ENCODE measurements at places on chromosomes 2 and 18.

DNA sequence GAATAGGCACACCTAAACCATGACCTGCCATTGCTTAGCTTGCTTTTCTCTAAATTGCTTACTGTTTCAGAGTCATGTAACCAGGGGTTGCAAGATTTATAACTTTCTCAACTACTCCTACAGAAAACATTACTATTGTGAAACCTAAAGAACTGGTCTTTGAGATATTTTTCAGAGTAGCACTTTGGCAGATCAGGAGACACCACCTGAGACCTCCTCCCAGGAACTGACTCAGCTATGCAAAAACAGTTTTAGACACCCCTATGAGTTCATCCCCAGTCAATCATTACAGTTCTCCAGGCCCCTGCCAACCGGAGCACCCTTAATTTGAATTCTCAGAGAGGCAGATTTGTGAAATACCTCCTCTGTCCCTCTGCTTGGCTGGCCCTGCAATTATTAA, 80.3 kb downstream of the MBOAT2 start:
- no peak for DNase-seq

DNA sequence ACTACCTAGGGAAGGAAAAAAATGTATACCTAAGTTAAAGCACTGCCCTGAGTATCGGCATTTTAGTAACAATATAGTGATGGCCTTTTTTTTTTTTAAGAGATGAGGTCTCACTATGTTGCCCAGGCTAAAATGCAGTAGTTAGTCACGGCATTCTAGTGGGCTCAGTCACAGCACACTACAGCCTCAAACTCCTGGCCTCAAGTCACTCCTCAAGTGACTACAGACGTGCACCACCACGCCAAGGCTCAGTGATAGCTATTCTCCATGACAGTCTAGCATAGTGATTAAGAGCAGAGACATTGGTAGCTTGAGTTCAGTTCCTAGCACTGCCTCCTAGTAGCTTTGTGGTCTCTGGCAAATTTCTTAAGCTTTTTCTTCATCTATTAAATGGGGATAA, 27.6 kb downstream of the UBXN2A start:
- no peak for DNase-seq

- DNase-seq = no peak
Measured at GRCh38 chr2:126704434-126705160, 48.6 kb downstream of the GYPC start.

- DNase-seq = no peak
Measured at GRCh38 chr2:106977717-106978116, 91.8 kb upstream of the ST6GAL2 start.

- peak; percentile 20 for DNase-seq
Measured at GRCh38 chr2:33598561-33599174, 431 bp downstream of the FAM98A start.

DNA sequence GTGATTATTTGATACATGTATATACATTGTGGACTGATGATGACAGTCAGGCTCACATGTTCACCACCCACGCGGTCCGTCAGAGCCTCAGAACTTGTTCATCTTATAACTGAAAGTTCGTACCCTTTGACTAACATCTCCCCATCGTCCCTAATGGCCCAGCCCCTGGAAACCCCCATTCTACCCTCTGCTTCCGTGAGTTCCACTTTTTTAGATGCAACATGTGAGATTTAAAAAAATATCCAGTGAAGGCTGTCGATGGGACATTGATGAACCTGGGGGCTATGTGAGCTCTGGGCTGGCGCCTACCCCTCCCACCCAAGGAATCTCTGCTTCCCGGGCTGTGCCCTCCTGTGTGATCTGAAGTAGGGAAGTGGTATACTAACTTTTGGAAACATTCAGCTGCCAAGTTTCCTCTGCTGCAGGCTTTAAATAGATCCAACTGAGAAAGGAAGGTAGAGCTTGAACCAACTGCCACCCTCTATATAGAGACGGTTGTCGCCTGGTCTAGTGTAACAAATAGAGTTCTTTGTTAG, 163.8 kb downstream of the FAM210A start:
- no peak for DNase-seq

DNA sequence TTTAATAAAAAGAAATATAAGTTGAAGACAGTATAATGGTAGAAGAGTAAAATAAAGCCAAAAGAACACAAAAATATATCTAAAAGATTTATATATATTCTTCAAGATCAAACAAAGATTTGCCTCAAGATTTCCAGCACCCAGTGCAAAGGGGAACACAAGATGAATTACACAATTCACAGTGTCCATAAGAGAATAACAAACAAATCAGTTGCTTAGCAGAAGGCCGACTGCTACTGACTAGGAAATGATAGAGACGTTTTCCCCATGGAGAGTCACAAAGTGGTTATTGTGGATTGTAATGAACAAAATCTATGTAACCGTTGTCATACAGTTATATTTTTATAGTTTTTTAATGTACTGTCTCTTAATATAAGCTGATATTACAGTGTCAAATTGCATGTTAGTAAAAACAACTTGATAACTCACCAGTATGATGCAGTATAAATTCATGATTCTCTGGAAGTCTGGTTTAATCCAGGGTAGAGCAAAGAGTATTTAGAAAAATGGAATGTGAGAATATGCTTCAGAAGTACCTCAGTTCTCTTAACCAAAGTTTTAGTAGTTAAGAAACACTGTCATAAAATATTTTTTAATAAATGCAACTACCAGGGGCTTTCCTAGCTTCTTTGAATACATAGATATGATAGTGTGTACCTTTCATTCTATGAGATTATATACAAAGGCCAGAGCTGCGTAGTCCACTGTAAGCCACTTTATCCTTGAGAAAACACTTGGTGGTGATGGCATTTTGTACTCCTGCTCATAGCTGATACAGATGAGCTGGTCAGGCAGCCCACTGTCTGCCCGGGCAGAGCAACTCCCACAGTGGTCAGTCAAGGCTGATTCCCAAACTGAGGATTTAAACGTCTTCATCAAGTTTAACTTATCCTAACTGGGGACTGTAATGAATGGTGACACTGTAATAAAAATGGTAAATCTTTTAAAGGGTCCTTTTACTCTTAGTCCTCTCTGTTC, 180.5 kb upstream of the DTNA start:
- DNase-seq = no peak

- no peak for DNase-seq
Measured at GRCh38 chr2:21249367-21249766, 125.6 kb downstream of the TDRD15 start.

- no peak for DNase-seq
Measured at GRCh38 chr18:79971211-79971952, 6.9 kb downstream of the HSBP1L1 start.

GRCh38 chr2:16693854-16694253, 28.2 kb upstream of the CYRIA start:
- DNase-seq = no peak

- DNase-seq = no peak
Measured at GRCh38 chr2:12821656-12822055, 104.9 kb downstream of the TRIB2 start.

GRCh38 chr2:119293254-119293653, 69.6 kb downstream of the STEAP3 start:
- no peak for DNase-seq

DNA sequence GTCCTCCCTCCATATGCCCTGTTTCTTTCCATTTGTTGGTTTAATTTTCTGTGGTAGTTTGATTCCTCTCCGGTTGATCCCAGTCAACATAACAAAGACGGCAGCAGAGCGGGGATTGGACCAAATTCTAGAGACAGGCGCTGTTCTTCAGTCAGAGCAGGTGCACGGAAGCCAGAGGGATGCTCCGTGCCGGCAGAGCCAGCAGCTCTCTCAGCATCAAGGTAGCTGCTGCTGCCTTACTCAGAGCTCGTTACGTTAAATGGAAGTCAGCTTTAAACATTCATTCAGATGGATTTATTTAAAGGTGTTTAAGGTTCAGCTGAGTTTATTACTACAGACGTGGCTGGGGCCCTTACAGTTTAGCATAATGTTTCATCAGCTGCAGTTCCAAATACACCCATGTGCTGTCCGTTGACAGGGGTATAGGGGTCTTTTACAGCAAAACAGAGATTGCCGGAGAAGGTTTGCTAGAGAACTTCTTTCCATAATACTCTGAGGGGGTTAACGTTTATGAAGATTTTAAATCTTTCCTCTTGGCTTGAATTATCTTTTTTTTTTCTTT, 497.2 kb upstream of the PIK3C3 start:
- no peak for DNase-seq

DNA sequence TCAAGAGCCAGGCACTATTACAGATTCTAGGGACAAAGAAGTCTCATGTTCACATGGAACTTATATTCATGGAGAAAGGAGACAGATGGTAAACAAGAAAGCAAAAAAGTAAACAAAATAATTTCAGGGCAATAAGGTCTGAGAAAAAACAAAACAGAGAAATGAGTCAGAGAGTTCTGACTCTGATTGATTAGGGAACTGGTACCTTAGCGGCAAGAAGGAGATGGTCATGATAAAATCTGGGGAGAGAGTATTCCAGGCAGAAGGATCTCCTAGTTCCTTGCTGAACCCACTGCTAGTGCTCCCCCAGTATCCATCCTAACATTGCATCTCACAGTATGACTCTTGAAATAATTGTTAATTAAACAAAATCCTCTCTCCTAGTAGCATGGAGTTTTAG, 161.8 kb upstream of the KLF7 start:
- no peak for DNase-seq

DNA sequence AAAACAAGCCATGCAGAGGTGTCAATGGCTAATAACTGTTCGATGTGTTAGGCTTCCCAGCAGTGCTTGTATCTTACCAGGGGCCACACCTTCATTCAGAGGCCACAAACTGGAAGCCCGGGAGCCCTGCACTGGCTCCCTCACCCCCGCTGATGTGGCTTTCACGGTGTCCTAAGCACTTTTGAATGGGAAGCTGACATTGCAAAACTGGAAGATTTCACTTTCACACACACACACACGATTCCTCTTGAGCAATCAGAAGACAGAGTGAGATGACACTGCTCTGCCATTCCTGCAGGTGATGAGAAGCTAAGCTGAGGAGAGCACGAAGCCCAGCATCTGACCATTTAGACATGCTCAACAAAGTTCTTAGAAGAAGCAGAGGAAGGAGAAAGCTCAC, 8.6 kb upstream of the ZNF407 start:
- DNase-seq = no peak

- DNase-seq = no peak
Measured at GRCh38 chr2:164933671-164934189, 21.6 kb downstream of the SLC38A11 start.

DNA sequence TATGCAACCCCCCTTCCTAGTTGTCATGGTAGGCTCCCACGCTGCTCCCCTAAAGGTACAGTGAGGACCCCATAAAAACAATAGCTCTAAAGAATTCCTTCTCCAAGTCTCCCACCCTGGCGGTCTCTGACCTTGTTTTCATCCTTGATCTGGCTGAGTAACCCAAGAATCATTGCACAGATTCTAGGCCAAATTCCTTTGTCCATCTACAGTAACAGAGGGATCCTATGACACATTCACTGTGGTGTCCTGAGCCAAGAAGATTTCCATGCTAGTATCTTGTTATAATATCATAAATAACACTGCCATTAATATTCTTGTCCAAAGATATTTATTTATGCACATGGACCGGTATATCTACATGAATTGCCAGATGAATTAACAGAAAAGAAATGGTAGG, 240.2 kb downstream of the CYP26B1 start:
- DNase-seq = no peak

- no peak for DNase-seq
Measured at GRCh38 chr18:48790226-48790863, 160.4 kb downstream of the SMAD7 start.

- DNase-seq = no peak
Measured at GRCh38 chr18:62522178-62522503, 684 bp upstream of the ZCCHC2 start.

- no peak for DNase-seq
Measured at GRCh38 chr2:30180226-30180625, 33.4 kb downstream of the YPEL5 start.

- no peak for DNase-seq
Measured at GRCh38 chr2:128502200-128502599, 183.5 kb upstream of the HS6ST1 start.

- DNase-seq = no peak
Measured at GRCh38 chr2:159571540-159572260, 44.6 kb downstream of the BAZ2B start.

- no peak for DNase-seq
Measured at GRCh38 chr18:48720655-48721025, 181.8 kb downstream of the CTIF start.

GRCh38 chr18:29849144-29849543, 1193.4 kb downstream of the DSC3 start:
- no peak for DNase-seq

GRCh38 chr2:41127351-41127750, 675.5 kb upstream of the SLC8A1 start:
- DNase-seq = no peak

DNA sequence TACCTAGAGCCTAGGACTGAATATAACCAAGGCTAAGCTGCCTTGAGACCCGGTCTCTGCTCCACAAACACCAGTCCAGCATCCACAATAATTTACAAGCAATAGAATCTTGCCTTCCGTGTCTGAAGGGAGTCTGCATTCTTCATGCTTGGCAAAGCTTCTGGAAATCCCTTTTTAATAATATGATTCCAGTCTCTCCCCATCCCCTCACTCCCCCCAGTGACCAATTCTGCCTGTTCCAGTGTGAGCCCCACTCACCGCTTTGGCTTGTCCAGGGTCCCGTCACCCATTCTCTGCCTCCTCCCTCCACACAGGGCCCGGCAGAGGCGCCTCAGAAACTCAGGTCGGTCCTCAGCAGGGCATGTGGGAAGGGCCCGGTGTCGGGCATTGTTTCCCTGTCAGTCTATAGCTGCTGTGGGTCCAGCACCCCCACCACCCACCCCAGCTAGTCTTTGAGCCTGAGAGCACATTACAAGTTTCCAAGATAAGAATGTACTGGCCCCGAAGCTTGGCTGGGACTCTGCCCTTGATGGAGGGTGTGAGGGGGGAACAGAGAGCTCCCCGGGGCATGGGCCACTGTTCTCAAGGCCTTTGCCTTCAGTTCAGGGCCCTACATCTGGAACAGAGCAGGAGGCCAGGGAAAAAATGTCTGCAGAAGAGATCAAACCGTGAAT, 129.7 kb upstream of the MYCN start:
- DNase-seq = no peak

DNA sequence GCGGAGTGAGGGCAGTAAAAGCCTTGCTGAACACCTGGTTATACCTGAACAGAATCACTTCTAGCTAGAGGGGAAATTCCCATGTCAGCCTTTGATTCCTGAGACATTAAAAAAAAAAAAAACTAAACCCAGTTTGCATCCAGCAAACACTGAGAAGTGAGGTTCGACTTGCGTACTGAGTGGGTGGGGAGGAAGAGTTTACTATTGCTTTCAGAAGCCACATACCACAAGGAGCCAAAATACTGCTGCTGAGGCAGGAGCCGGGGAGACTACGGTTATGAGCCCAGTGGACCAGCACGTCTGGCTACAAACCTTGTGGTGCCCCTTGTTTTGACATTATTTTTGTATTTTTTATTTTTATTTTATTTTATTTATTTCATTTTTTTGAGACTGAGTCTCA, 2.7 kb downstream of the COLEC11 start:
- DNase-seq = no peak
